ENCODE measurements at places on chromosomes 16 and 17. TPM values are rescaled to one million over a fixed set of nuclear protein-coding genes. Genes with fewer than 3 reads are reported as not detected.
A peak's percentile ranks its signal among the peaks of the same experiment; 100 is the strongest.

GRCh38 chr16:22693638-22694340, 120.2 kb upstream of the HS3ST2 start:
- DNase-seq, result peak; percentile 44

DNA sequence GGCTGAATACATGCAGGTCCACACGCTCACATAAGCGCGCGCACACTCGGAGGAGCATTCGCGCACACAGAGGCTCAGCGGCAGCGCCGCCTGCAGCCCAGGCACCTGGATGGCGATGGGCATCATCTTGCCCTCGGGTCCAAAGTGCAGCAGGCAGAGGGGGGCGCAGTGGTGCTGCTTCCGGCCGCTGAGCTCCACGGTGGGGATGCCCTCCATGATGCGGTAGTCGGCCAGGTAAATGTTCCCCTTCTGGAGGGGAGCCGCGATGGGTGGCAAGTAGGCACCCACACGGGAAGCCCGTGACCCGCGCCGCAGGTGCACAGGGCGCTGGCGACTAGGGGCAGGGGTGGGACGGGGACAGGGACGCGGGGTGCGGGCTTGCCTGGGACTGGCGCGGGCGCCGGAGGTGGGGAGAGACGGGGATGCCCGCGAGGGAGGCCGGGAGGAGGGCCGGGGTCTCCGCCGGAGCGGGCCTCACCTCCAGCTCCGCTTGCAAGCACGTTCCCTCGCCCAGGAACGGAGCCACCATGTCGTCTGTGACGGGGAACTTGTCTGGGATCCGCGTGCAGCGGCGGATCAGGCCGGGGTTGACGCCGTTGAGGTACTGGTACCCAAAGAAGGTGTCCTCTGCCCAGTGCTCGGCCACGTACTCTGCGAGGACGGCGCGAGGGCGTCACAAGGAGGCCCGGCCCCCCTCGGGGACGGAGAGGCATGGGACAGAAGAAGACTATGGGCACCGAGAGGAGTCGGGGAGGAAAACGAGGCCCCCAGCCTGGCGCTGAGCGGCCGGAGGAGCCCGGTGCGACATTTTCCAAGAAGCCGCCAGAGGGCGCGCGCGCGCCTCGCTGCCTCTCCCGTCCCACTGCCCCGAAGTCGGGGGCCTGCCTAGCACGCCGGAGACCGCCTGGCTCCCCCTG, 8.0 kb downstream of the ALOX12B start:
- peak; percentile 68 for DNase-seq

- DNase-seq, result no peak
Observed at GRCh38 chr17:9475101-9475658, 100.4 kb downstream of the STX8 start.

DNA sequence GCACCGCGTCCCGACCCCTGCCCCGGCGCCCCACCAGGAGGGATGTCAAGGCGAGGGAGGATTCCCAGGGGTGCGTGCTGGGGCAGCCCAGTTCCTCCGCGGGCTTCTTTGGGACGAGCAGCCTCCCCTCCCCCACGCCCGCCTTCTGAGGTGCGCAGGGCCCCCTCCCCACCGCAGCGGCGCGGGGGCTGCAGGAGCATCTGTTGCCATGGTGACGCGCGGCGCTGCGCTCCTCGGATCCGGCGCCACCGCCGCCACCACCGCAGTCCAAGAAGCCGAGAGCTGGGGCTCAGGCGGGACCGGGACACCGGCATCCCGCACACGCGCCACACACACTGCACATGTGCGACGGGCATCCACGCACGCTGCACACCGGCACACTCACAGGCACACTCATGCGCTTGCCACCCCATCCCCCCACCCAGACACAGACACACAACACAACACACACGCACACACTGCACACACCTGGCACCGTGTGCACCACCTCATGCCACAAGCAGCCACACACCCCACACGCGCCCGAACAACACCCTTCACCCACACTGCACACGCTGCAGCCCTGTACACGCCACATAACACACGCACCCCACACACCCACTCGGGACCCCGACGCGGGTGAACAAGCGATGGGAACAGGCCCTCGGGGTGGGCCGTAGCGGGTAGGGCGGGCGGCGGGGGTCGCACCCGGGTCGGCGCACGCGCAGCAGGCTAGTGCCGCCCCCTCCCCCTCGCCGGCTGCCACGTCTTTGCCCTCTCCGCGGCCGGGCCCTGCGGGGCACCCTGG, 17.0 kb downstream of the ENPP7 start:
- DNase-seq, result peak; percentile 5

DNA sequence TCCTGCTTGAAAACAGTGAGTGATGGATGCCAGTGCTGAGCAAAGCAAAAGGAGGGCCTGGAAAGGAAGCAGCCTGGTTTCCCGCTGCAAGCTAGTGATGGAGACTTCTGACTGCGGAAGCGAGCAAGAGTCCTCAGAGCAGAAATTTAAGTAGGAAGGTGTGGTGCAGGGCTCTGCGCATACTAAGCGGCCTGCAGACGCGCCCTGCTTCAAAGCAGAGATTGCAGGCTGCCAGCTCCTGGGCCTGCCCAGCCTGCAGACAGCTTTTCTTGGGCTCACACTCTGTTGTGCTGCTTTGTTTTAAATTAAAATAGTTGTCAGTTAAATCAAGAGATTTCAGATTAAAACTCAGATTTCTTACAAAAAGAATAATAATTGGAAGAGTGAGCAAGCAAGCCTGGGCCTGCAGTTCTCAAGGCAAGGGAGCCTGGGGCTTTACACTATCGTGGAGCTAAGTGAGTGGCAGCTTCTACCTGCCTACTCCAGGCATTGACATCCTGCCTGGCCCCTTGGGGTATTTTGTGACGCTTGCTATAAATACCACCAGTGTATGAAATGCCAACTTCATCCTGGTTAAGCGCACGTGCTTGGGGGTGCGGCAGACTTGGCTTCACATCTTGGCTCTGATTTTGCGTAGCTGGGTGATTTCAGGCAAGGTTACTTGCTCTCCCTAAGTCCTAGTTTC, 237.3 kb downstream of the XYLT1 start:
- DNase-seq, result no peak

DNA sequence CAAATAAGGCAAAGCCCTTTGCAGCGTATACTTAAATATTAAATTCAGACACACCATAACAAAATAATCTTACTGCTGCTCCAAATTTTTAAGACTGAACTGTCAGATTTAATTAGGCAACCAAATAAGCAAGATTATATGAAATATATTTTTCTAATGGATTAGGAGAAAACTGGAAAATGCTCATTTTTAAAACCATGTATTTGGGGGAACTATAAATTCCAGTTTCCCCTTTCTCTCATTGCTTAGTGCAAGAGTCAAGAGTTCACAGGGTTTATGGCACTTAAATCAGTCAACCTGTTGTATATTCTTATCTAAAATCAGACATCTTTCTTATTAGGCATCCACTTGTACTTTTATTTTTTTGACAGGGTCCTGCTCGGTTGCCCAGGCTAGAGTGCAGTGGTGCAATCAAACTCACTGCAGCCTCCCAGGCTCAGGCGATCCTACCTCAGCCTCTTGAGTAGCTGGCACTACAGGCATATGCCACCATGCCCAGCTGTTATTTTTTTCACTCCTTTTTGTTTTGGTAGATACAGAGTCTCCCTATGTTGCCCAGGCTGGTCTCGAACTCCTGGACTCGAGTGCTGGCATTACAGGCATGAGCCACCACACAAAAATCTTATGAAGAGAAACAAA, 2.1 kb upstream of the KANSL1 start:
- no peak for DNase-seq

GRCh38 chr16:69768666-69769065, 6.5 kb downstream of the WWP2 start:
- DNase-seq, result no peak

DNA sequence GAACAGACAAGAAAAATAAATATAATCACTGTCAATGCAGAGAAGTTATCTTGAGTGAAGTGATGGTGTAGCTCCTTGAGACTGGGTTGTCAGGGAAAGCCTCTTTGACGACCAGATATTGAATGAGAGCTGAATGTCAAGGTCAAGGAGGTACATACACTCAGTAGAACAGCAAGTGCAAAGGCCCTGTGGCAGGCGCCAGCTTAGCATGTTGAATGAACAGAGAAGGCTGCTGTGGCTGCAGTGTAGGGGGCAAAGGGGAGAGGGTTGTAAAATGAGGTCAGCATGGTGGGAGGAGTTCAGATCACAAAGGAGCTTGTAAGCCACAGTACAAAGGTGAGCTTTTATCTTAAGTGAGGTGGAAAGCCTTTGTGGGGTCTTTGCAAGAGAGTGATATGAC, 111.5 kb downstream of the ZFHX3 start:
- DNase-seq, result no peak

DNA sequence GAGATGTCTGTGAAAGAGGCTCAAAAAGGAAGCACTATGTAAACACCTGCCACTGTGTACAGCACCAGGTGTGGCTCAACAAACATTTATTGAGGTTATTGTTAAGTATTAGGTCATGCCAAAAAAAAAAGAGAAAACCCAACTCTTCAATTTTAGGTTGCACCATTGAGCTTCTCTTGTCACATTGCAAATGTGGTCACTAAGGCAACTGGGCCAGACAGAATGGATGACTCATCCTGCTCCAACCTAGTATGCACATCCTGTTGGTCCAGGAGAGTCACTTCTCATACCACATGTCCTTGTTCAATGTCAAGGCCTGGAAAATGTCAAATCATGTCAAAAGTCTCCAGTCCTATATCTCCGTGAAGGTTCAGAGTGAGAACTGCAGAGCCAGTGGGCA, 25.0 kb downstream of the HOXB1 start:
- DNase-seq, result peak; percentile 96

- no peak for DNase-seq
Observed at GRCh38 chr17:21303441-21304065, 19.0 kb downstream of the MAP2K3 start.

DNA sequence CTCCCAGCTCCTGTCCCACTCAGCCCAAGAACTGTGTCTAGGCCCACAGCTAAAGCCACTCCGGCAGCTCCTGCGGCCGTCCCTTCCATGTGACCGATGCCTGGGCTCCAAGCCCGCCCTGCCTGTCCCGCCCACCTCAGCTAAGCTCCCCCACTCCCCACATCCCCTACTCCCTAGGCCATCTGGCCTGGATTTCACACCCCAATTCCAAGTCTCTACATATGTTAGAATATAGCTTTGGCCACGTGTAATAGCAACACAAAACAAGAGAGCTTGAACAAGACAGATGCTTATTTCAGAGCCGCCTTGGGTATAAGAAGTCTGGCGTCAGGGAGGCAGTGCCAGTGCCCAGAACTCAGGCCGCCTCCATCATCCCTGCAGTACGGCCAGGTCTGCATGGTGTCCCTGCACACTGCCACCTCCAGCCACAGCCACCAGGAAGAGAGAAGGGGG, 30.0 kb upstream of the USP22 start:
- no peak for DNase-seq

GRCh38 chr16:59060207-59060606, 326.1 kb upstream of the GOT2 start:
- peak; percentile 25 for DNase-seq

GRCh38 chr17:50691550-50692447, 15.9 kb downstream of the ANKRD40 start:
- DNase-seq, result peak; percentile 49

DNA sequence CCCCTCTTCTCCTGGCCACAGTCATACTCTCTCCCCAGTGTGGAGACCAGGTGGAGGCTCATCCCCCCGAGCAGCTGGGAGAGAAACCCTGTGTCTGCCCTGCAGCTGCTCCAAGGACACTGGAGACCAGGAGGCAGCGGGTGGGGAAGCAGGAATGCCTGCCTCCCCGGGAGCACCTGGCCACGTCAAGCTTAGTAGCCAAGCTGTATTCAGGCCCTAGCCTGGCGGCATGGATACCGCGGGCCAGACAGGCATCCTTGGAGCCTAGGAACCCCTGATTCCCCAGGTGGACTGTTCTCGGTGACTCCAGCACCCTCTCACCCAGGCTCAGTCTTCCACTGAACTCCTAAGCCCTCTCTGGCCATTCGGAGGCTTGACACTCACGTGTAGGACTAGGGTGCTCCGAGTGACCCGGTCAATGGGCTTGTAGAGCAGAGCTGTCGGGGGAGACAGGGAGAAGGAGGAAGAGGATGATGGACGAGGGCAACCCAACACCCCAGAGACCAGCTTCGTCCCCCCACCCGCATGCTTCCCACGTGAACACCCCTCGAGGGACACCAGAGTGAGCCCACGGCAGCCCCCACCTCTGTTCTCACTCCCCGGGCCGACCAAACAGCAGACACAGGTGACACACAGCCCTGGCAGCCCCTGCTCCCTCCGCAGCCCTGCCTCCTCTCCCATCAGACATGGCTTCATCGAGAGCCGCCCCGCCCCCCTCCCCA, 76.5 kb downstream of the TIMM22 start:
- DNase-seq, result no peak

DNA sequence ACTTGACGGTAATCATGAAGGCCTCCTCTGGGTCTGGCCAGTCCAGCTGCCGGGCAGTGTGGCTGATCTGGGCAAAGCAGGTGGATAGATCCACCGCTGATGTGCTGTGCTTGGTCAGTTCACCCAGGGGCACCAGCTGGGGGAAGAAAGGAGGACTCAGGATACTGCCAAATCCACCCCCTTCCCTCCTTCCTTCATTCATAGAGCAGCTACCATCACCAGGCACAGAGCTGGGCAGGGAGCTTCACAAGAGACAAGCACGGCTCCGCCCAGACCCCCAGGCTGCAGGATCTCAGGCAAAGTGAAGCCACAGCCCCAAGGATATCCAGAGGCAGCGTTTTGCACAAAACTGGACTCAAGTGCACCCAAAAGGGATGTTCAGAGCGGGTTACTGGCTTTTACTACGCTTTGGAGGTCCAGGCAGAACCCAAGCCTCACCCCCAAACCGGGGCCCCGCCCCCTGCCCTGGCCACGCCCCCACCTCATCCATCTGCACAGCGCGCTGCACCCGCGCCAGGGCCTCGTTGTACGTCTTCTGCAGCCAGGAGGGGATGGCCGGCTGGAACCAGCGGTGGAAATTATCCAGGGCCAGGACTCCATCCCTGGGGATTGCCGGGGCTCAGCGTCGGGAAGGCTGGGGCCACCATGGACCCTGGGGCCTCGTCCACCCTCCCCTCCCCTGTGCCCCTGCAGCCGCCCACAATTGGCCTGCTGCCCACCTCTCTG, 9.1 kb downstream of the UNC13D start:
- peak; percentile 50 for DNase-seq

- no peak for DNase-seq
Observed at GRCh38 chr16:67105881-67106280, 3.9 kb upstream of the PHAF1 start.

DNA sequence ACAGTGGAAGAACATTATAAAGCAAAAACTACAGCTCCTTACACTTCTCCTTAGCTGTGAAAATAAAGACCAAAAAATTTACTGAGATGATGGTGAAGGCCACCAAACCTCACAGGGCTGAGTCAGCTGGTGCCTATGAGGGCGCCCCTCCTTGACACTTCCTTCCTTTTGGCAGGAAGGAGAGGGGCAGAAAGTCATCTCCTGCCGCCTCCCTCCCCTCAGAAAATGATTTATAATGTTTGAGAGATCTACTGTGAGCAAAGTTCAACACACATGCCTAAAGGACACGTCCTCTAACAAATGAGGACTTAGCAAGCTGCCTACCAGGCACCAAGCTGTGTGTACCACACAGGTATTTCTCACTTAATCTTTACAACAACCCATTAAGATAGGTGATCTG, 245.7 kb downstream of the PRKCA start:
- peak; percentile 63 for DNase-seq

- DNase-seq, result no peak
Observed at GRCh38 chr16:733382-734207, 6.7 kb downstream of the HAGHL start.

The HERPUD1 gene
- 218 TPM for total RNA-seq

The JPH3 gene
- total RNA-seq, result not detected

The PRSS36 gene
- 0.13 TPM for total RNA-seq

The C1QTNF1 gene
- total RNA-seq, result 12.2 TPM

The CYB5D1 gene
- 11.0 TPM for total RNA-seq

The MYL4 gene
- not detected for total RNA-seq

The CACNG1 gene
- total RNA-seq, result not detected

The ARHGAP23 gene
- 69.4 TPM for total RNA-seq

The GPT2 gene
- total RNA-seq, result 33.7 TPM

The GAS2L2 gene
- total RNA-seq, result not detected

The CFAP97D1 gene
- total RNA-seq, result not detected

The HOXB8 gene
- not detected for total RNA-seq
